ENCODE measurements at places on chromosomes 3 and 15.

DNA sequence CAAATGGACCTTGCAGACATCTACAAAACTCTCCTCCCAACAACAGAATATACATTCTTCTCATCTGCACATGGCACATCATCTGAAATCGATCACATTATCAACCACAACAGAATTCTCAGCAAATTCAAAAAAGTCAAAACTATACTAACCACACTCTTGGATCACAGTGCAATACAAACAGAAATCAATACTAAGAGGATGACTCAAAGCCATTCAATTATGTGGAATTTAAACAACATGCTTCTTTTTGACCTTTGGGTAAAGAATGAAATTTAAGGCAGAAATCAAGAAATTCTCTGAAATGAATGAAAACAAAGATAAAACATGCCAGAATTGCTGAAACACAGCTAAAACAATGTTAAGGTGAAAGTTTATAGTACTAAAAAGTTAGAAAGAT lies 358.1 kb downstream of the NSUN3 start:
- no peak for DNase-seq
- no peaks in the 10 kb centered on the region for H3K36me3 ChIP-seq
- H3K4me3 ChIP-seq: no peak overlapping the region

DNA sequence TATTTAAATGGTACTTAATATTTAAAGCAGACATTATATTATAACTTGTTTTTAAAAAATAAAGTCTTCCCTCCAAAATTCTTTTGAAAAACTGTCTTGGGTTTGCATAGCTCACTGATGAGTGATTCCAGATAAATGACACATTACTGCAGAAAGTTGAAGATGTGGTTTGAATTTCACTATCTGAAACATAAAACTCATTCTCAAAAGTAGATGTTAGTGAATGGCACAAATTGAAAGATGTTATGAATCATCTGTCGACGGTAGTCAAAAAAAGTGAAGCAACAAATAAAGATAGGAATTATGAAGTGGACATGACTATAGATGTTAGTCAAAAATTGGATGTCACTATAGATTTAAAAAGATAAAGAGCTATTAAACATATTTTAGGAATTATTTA lies 280.5 kb downstream of the GAP43 start:
- no peaks in the 10 kb centered on the region for H3K27me3 ChIP-seq
- no peaks in the 10 kb centered on the region for H3K36me3 ChIP-seq
- H3K27ac ChIP-seq: no peak overlapping the region
- no peak overlapping the region for H3K4me3 ChIP-seq
- no peaks in the 10 kb centered on the region for H3K4me1 ChIP-seq

DNA sequence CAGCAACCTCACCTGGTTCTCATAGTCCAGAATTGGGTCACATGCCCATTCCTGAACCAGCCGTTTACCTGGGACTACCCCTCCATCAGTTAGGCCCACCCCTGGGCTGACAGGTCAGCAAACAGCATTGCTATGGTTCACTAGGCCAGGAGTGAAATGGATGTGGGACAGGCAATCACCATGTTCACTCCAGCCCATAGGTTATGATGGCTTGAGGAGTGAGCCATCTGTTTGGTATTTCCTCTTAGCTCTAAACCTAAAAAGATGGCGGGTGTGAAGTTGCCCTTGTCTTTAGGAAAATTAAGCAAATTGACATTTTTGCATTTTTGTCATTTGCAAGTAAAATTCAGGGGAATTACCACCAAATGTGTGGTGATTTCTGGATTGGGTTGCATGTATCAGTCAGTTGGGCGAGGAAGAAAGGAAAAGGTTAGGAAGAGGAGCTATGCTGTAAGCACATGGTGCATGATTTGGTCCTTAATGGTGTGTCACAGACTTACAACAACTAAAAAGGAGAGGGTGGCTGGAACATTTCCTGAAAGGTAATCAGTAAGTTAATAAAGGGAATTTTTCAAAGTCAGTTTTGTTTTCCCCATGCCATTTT lies 17.2 kb downstream of the NXPE3 start:
- H3K4me3 ChIP-seq: no peak overlapping the region
- DNase-seq: no peak
- H3K4me1 ChIP-seq: no peaks in the 10 kb centered on the region

DNA sequence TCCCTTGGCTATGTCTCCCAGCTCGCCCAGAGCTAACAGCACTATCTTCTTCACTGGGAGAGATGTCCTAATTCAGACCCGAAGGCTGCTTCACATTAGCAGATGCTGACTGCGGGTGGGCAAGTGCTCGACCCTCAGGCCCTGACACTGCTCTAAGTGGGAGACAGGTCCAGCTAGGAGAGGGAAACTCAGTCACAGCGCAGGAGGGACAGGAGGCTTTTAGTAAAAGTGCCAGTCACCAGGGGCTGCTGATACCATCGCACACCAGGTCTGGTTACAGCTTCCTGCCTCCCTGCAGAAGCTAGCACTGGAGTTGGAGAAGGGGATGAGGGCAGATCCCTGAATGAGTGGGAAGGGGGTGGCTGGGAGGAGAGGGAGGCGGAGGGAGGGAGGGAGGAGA lies 365.8 kb upstream of the RGMA start:
- H3K27ac ChIP-seq: no peak overlapping the region
- no peaks in the 10 kb centered on the region for H3K27me3 ChIP-seq
- no peak for DNase-seq
- no peak overlapping the region for H3K4me3 ChIP-seq
- no peaks in the 10 kb centered on the region for H3K4me1 ChIP-seq

GRCh38 chr3:69235882-69236281 lies 113.5 kb upstream of the LMOD3 start:
- H3K27me3 ChIP-seq: no peaks in the 10 kb centered on the region
- no peak for DNase-seq
- no peak overlapping the region for H3K4me3 ChIP-seq
- H3K36me3 ChIP-seq: no peaks in the 10 kb centered on the region
- no peak overlapping the region for H3K27ac ChIP-seq

DNA sequence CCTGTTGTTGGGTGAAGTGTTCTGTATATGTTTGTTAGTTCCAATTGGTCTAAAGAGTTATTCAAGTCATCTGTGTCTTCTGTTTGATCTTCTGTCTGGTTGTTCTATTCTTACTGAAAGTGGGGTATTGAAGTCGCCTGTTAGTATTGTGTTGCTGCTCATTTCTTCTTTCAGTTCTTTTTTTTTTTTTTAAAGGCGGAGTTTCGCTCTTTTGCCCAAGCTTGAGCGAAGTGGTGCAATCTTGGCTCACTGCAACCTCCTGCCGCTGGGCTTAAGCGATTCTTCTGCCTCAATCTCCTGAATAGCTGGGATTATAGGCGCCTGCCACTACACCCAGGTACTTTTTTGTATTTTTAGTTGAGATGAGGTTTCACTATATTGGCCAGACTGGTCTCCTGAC lies 23.5 kb downstream of the PFN2 start:
- no peak overlapping the region for H3K4me3 ChIP-seq
- no peaks in the 10 kb centered on the region for H3K36me3 ChIP-seq
- H3K27me3 ChIP-seq: no peaks in the 10 kb centered on the region
- H3K27ac ChIP-seq: no peak overlapping the region

GRCh38 chr15:92780843-92781242 lies 119.3 kb upstream of the CHD2 start:
- H3K27ac ChIP-seq: no peak overlapping the region
- DNase-seq: no peak
- H3K36me3 ChIP-seq: no peaks in the 10 kb centered on the region
- no peaks in the 10 kb centered on the region for H3K4me1 ChIP-seq
- no peaks in the 10 kb centered on the region for H3K27me3 ChIP-seq

GRCh38 chr3:86982883-86983282 lies 8.1 kb downstream of the VGLL3 start:
- DNase-seq: no peak
- no peaks in the 10 kb centered on the region for H3K4me1 ChIP-seq
- no peak overlapping the region for H3K4me3 ChIP-seq
- H3K27me3 ChIP-seq: no peaks in the 10 kb centered on the region

GRCh38 chr15:39128746-39129145 lies 452.1 kb upstream of the THBS1 start:
- H3K36me3 ChIP-seq: no peaks in the 10 kb centered on the region
- peaks cover 21% of the 10 kb centered on the region for H3K4me1 ChIP-seq
- H3K27me3 ChIP-seq: no peaks in the 10 kb centered on the region
- no peak overlapping the region for H3K4me3 ChIP-seq
- peak overlapping the region; percentile 58 for H3K27ac ChIP-seq
- no peak for DNase-seq

- peaks cover 4% of the 10 kb centered on the region for H3K4me1 ChIP-seq
- H3K36me3 ChIP-seq: no peaks in the 10 kb centered on the region
- peaks cover 8% of the 10 kb centered on the region for H3K27me3 ChIP-seq
- H3K27ac ChIP-seq: no peak overlapping the region
Observed at GRCh38 chr3:40382617-40382979, 4.4 kb upstream of the ENTPD3 start.

DNA sequence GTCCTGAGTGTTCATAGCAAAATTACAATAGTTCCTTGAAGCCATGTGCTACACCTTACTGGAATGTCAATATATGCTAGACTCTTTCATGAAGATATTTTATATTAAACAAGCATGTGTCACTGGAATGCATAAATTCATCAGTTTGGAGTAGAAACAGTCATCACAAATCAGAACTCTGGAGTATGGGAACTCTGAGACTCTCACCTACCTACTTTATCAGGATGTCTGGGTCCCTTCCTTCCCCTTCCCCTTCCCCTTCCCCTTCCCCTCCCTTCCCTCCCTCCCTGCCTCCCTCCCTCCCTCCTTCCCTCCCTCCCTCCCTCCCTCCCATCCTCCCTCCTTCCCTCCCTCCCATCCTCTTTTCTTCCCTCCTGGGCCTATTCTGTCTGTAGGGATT lies 144.7 kb upstream of the PEX5L start:
- no peak overlapping the region for H3K4me3 ChIP-seq
- H3K36me3 ChIP-seq: no peaks in the 10 kb centered on the region
- DNase-seq: no peak
- H3K27me3 ChIP-seq: no peaks in the 10 kb centered on the region
- no peaks in the 10 kb centered on the region for H3K4me1 ChIP-seq

GRCh38 chr15:74857082-74857655 lies 14.2 kb upstream of the ULK3 start:
- DNase-seq: peak; percentile 70
- H3K4me3 ChIP-seq: no peak overlapping the region
- peak overlapping the region; percentile 61 for H3K27ac ChIP-seq
- H3K27me3 ChIP-seq: no peaks in the 10 kb centered on the region
- H3K4me1 ChIP-seq: peaks cover 45% of the 10 kb centered on the region
- H3K36me3 ChIP-seq: peaks cover 18% of the 10 kb centered on the region

GRCh38 chr15:100186366-100186765 lies 155.4 kb downstream of the ADAMTS17 start:
- H3K36me3 ChIP-seq: no peaks in the 10 kb centered on the region
- H3K27me3 ChIP-seq: no peaks in the 10 kb centered on the region
- DNase-seq: no peak
- no peaks in the 10 kb centered on the region for H3K4me1 ChIP-seq
- no peak overlapping the region for H3K4me3 ChIP-seq
